Activated T-cell treated with anti-CD3 and anti-CD28 coated beads for 48 hours (primary cell): ENCODE measurements at places on chromosomes 16 and 17.

DNA sequence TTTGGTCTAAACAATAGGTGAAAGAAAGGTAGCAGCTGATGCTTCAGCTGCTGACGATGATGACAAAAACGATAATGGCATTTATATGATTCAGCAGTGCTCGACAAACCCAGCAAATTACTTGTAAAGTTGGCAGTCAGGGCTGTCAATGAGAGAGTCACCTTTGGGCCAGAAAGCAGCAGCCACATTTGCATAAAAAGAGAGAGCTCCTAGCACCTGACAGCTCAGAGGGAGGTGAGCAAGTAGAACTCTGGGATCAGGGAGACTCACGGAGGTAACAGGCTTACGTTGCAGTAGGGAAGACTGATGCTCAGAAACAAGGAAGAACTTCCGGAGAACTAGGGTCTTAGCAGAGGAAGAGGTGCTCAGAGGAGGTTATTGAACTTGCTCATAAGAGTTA, 291.9 kb upstream of the ZFHX3 start:
- DNase-seq: no peak

- no peak for DNase-seq
Observed at GRCh38 chr17:17043461-17044271, 1.4 kb downstream of the MPRIP start.

- DNase-seq: no peak
Observed at GRCh38 chr16:2815299-2815771, 1.7 kb upstream of the PRSS21 start.

- no peak for DNase-seq
Observed at GRCh38 chr16:104355-104754, 26.3 kb downstream of the MPG start.

- DNase-seq: no peak
Observed at GRCh38 chr17:40320756-40321523, 12.0 kb downstream of the RARA start.

DNA sequence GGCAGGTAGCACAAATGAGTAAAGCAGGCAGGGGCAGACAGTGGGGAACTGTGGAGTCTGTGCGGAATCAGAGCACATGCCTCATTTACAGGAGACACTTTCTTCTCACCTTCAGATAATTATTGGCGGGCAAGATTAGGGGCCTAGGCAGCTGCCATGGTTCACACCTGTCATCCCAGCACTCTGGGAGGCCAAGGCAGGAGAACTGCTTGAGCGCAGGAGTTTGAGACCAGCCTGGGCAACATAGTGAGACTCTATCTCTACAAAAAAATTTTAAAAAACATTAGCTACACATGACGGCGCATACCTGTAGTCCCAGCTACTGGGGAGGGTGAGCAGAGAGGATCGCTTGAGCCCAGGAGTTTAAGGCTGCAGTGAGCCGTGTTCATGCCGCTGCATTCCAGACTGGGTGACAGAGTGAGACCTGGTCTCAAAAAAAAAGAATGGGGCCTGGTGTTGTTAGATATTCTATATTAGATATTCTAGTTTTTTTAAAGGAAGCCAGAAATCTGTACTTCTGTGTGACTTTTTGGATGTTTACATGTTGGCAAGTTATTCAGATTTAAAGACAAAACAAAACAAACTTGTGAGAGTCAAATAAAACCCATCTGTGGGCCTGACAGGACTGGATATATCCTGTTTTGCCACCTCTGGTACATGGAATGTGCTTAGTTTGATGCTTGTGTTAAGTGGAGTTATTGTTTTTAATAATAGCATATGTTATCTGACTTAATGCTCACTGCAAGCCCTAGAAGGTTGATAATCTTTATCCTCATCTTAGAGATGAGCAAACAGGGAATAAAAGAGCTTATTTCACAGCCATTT, 4.9 kb upstream of the LPCAT2 start:
- DNase-seq: no peak

GRCh38 chr17:14156689-14157088, 80.0 kb downstream of the CDRT15 start:
- DNase-seq: no peak

- no peak for DNase-seq
Observed at GRCh38 chr17:72772331-72772821, 320.1 kb downstream of the SLC39A11 start.

DNA sequence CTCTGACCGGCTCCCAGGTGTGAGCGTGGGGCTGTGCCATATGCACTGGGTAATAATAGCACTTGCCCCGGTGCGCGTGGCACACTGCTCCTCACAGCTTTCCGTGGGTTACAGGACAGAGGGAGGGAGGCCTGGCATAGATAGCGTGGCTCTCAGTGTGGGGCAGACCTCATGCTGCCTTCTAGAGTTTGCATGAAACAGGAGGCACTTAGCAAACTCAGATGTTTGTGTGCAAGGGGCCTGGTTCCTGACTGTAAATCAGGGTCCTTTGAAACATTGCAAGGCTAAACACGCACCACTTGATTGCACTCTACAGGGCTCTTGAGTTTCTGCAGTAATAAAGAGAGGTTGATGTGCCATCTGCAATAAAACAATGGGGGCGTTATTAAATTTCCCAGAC, 101.7 kb downstream of the RPTOR start:
- no peak for DNase-seq

- no peak for DNase-seq
Observed at GRCh38 chr17:57853695-57854094, 3.9 kb upstream of the MRPS23 start.

DNA sequence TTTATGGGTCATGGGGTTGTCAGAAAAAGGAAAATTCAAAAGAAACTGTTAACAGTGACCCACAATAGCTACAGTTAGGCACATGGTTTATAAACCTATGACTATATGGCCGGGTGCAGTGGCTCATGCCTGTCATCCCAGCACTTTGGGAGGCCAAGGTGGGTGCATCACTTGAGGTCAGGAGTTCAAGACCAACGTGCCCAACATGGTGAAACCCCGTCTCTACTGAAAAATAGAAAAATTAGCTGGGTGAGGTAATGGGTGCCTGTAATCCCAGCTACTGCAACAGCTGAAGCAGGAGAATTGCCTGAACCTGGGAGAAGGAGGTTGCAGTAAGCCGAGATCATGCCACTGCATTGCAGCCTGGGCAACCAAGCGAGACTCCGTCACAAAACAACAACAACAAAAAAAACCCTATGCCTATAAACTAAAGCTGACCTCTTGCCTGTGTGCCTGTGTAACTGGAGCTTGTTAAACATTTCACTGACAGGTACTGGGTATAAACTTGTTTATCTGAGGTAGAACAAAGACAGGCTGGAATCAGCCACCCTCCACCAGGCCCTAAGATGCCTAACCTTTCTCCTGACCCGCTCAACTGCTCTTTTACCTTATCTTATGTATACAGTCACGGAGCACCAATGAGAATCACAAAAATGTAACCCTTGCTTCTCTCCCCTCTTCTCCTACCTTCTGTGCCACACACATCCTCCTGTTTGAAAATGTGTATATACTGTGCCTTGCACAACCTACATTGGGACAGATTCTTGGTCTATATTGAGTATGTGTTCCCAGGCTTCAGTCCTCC, 62.9 kb upstream of the ATF7IP2 start:
- no peak for DNase-seq

GRCh38 chr16:59328961-59329360, 594.8 kb upstream of the GOT2 start:
- no peak for DNase-seq

GRCh38 chr16:73735954-73736353, 560.7 kb upstream of the PSMD7 start:
- DNase-seq: no peak

GRCh38 chr17:36511216-36511615, 23.5 kb downstream of the MYO19 start:
- DNase-seq: no peak

DNA sequence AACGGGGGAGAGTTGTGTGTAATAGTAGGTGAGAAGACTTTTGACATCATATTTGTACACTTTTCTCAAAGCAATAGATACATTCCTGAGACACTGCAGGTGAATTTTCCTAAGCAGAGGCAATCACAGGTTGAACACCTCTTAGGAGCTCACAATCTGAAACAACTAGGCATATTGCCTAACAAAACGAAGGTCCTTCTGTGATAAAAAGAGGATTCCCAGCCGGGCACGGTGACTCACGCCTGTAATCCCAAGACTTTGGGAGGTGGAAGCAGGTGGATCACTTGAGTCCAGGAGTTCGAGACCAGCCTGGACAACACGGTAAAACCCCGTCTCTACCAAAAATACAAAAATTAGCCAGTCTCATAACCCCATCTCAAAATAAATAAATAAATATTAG, 17.4 kb downstream of the NXN start:
- DNase-seq: no peak

GRCh38 chr17:41580687-41581365, 5.9 kb downstream of the KRT14 start:
- DNase-seq: no peak

GRCh38 chr16:28082624-28083023, 19.1 kb upstream of the GSG1L start:
- DNase-seq: no peak

DNA sequence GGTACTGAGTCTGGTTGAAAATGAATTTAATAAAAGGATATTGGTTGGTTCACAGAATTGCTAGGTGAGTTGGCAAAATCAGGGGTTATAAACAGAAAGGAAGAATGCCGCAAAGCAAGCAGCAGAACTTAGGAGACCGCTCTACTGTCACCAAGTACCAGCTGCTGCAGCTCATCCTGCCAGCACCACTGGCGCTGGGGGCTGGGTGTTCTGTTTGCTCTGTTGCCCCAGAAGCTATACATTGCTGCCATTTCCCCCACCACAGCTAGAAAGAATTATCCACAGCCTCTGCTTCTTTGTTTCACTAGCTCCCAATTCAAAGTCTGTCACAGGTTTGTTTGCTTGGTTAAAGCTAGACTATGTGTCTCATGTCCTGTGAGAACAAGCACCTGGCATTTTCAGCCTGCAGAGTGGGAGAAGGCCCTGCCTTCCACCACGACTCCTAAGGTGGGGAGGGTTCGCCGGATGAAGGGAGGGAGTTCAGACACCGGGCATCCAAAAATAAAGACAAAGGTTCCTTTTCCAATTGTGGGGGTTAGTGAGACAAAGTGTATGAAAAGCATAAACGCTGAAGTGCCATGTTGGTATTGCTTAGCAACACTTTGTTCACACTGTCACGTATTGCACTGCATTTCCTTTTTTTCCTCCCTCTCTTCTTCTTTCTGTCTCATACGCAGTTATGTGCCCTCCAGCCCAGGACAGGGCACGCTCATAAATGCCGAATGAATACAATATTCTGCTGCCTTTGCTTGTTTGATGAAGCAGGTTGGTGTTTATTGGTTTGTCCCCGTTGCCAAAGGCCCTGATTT, 9.6 kb upstream of the CPD start:
- no peak for DNase-seq

- DNase-seq: no peak
Observed at GRCh38 chr17:67111327-67111726, 67.0 kb downstream of the CACNG1 start.

DNA sequence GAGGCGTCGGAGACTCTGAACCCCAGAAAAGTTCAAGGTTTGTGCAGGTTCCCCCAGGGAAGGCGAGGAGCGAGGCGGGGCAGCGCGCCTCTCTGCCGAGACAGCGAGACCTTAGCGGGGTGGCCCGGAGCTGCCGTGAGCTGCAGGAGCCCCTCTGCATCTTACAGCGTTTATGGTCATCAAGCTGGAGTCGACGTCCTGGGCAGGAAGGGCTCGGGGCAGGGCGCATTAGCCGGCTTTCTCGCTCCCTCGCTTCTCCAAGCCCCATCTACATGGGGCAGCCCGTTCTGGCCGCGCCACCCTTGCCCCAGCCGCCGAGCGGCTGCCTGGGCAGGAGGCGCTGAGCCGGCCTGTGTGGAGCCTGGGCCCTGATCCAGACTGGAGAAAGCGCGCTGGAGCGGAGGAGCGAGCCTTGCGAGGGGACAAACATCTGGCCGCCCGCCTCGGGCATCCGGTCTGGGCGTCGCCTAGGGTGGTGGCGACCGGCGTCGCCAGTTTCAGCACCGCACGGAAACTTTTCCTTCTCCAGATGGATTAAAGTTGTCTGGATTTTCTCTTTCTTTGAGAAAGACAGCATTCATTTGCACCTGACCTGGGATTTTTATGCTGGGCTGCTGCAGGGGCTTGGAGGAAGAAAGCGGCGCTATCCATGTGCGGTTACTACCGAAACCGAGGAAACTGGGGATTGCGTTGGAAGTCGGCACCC, 750 bp downstream of the TMEM132E start:
- no peak for DNase-seq

DNA sequence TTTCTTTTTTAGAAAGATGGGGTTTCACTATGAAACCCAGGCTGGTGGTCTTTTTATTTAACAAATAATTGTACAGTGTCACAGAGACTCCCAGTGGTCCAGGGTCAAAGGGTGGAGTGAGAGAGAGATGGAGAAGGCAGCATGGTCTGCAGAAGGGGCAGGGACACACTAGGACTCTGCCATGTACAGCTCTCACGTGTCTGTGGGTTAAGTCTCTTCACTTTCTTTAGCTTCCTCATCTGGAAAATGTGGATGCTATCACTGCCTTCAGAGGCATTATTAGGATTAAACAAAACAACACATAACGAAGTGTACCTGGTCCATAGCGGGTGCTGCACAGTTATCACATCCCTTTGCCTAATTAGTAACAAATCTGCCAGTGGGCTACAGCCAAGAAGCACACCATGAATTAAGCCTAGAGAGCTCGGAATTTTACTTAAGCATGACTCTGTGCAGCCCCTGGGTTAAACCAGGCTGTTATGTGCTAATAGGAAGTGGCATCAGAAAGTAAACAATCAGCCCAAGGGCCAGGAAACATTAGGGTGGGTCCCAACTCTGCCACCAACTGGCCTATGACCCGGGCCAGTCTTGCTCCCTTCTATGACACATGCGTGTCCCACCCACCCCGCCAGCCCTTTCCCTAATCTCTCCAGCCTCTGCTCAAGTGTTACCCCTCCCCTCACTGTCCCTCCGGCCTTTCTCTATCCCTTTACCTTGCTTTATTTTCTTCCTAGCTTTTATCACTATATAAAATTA, 13.9 kb downstream of the TOP3A start:
- DNase-seq: no peak

DNA sequence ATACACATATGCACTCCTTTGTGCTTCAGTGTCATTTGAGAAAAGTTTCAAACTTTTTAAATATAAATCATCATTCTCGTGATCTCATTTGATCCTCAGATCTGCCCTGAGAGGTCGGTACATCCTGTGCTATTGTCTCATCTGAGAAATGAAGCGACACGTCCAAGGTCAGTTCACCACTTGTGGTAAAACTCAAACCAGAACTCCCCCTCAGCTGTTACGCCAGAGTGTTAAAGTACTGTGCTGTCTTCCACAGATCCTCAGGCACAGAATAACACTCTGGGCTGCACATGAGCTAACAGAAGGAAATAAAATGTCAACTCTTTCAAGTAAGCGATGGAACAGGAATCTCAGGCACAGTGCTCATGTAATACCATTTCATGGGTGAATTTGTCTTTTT, 31.4 kb downstream of the ANKFN1 start:
- DNase-seq: no peak

- no peak for DNase-seq
Observed at GRCh38 chr17:17063546-17064122, 21.4 kb downstream of the MPRIP start.

- DNase-seq: no peak
Observed at GRCh38 chr17:48426019-48426665, 3.9 kb downstream of the SKAP1 start.
